ENCODE measurements at places on chromosomes 12 and 14. TPM values are rescaled to one million over a fixed set of nuclear protein-coding genes. Genes with fewer than 3 reads are reported as not detected.

The IL26 gene
- not detected for total RNA-seq

The SERPINA12 gene
- not detected for total RNA-seq

The FAM234B gene
- total RNA-seq: 10.4 TPM

The SVOP gene
- 0.11 TPM for total RNA-seq

The HOXC9 gene
- not detected for total RNA-seq

The KRT2 gene
- not detected for total RNA-seq

The SIX1 gene
- 5.9 TPM for total RNA-seq

The MAP1LC3B2 gene
- total RNA-seq: 2.0 TPM
